Keratinocyte (primary cell): ENCODE measurements at places on chromosomes 12 and 14. TPM values are rescaled to one million over a fixed set of nuclear protein-coding genes. Genes with fewer than 3 reads are reported as not detected.

ACOT2 gene
- 5.4 to 7.5 TPM (median 6.9 TPM) in 3 replicates for polyA plus RNA-seq

DNA sequence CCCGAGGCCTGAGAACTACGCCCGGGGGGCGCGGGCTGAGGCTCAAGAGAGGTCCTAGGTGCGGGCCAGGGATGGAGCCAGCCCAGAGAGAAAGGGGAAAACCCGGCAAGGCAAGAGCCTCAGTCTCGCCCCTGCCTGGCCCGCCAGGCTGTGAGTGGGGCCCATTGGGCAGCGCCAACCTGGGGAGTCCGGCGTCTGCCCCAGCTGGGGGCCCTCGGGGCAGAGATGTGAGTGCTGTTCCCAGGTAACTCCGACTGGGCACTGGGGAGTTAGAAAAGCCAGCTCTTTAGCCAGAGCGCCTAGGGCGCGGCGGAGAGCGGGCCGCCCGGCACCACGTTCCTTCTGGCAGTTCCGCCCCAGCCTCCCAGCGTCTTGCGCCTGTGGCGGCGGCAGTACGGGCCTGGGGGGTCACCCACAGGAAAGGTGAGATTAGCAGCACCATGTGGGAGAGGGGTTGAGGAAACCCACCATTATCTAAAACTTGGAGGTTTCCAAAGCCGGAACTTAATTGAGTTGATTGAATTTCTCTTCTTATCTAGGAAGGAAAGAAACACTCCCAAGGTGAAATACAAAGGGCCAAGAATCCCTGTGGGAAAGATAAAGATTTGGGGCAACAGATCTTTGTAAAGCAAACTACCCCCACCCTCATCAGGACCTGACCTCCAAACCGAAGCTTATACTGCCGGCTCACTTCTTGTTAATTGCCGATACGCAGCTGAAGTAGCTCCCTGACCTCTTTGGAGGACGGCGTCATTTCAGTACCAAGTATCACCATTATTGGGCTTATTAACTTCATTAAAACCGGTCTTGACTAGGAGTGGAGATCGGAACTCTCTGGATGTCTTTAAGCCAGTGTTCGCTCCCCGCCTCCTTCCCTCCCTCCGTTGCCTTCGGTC, 11.6 kb downstream of the OTX2 start:
- H3K4me1 ChIP-seq = peaks cover 4% of the 10 kb centered on the region
- H3K27me3 ChIP-seq = peaks cover 89% of the 10 kb centered on the region
- H3K4me3 ChIP-seq = no peak overlapping the region
- no peak overlapping the region for H3K27ac ChIP-seq
- H3K36me3 ChIP-seq = no peaks in the 10 kb centered on the region
- DNase-seq = no peak

DNA sequence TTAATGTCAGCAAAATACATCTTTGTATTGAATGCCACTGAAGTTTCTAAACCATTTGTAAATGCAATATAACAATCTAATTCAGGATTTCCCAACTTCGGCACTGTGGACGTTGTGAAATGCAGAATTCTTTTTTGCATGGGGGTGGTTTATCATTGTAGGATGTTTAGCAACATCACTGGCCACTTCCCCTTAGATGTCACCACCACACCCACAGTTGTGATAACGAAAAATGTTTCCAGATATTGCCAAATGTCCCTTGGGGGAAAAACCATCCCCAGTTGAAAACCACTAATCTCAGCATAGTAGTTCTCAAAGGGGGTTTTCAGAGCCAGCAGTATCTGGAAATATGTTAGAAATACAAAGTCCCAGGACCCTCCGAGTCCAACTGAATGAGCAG, 203.3 kb downstream of the NAV3 start:
- H3K36me3 ChIP-seq = peaks cover 6% of the 10 kb centered on the region
- no peak overlapping the region for H3K27ac ChIP-seq
- no peaks in the 10 kb centered on the region for H3K27me3 ChIP-seq
- no peaks in the 10 kb centered on the region for H3K4me1 ChIP-seq

TBC1D30 gene
- polyA plus RNA-seq = 0.41 to 0.54 TPM (median 0.50 TPM) in 3 replicates

- no peak overlapping the region for H3K27ac ChIP-seq
- no peak for DNase-seq
- no peak overlapping the region for H3K4me3 ChIP-seq
- no peaks in the 10 kb centered on the region for H3K27me3 ChIP-seq
Measured at GRCh38 chr14:91956616-91957015, 9.1 kb upstream of the FBLN5 start.

GRCh38 chr12:118439068-118439467, 62.7 kb downstream of the SUDS3 start:
- no peak overlapping the region for H3K4me3 ChIP-seq
- no peaks in the 10 kb centered on the region for H3K36me3 ChIP-seq
- no peak overlapping the region for H3K27ac ChIP-seq
- no peak for DNase-seq
